ENCODE measurements at places on chromosomes 1 and 21.

GRCh38 chr1:236480758-236481436 is 42.9 kb upstream of the LGALS8 start:
- no peak for DNase-seq

DNA sequence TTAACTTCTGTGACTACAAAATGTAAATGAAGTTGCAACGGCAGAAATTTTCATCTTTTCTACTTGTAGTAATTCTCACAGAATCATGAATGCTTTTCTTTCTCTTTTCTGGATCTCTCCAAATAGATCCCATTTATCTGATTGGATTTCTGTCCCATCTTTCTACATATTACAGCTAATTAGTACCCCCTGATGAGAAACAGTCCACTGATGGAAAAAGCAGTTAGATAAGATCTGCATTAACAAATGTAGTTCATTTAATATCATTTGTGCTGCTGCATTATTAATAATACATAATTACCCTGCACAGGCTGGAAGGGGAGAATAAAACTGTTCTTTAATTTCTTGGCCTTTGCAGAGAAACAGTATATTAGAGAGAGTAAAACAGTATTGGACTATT is 289.3 kb downstream of the TTLL7 start:
- DNase-seq: no peak

GRCh38 chr1:93081716-93082115 is 2.6 kb downstream of the MTF2 start:
- no peak for DNase-seq

DNA sequence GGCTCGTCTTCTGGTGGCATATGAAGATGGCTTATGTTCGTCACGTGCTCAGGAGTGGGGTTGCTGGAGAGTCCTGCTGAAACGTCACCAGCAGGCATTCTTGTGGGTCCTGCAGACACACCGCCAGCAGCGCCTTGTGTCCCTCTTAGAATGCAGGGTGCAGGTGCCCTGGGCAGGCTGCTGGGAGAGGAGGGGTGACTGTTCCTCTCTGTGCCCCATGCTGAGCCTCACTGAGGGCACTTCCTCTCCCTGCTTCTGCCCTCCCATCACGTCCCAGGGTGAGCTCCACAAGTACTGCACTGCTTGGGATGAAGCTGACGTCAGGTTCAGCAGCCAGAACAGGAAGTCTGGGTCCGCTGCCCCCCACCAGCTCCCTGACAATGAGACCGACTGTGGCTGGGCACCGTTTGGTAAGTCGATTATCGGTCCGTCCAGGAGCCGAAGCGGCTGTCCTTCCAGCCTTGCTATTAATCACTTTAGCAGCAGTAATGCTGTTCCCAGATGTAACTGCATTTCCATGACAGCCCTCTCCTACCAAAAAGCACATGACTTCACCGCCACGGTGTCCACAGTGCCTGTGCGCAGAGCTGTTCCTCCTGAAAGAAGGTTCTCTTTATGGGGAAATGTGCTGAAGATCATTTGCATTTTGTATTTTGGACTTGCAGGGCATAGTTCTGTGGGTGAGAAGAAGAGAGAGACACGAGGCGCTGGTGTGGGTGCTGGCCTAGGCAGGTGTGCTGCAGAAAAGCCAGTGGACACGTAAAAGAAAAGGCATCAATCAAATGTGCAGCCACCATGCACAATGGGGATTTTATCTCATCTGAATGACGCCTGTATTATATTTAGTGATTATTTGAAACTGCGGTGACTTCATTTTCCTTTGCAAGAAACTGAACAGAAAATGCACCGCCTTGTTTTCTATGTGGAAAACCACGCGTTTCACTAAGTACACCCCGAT is 21.0 kb downstream of the SLC37A1 start:
- no peak for DNase-seq

GRCh38 chr1:167713330-167714081 is 8.3 kb upstream of the MPZL1 start:
- no peak for DNase-seq

DNA sequence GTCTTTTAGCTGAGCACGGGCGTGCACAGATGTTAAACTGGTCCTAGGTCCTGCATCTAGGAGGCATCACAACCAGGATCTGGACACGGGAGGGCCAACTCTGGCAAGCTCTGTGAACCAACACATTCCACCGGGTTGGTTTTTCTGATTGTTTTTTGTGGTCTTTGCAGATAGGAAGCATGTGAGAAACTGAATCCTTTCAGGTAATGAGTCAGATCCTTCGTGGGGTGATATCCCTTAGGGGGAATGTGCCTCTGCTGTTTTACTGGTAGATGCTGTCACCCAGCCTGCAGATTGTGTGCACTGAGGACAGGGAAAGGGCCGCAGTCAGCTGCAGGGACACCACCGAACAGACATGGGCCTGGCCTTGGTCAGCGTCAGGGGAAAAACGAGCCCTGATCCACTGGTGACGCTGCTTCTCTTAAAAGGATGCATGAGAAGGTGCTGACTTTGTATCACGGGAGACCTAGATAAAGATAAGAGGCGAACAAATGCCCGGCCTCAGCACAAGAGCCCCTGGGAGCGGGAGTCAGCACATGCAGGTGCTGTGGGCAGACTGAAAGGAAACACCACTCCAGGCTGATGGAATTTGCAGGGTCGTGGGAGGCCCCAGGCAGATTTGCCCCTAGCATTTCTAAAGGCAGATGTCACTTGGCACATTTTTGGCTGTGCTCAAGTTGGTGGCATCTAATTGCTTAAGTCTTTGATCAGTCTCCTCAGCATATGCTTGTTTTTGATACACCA is 51.1 kb downstream of the DOP1B start:
- no peak for DNase-seq

GRCh38 chr1:109770331-109771095 is 6.8 kb upstream of the EPS8L3 start:
- no peak for DNase-seq

DNA sequence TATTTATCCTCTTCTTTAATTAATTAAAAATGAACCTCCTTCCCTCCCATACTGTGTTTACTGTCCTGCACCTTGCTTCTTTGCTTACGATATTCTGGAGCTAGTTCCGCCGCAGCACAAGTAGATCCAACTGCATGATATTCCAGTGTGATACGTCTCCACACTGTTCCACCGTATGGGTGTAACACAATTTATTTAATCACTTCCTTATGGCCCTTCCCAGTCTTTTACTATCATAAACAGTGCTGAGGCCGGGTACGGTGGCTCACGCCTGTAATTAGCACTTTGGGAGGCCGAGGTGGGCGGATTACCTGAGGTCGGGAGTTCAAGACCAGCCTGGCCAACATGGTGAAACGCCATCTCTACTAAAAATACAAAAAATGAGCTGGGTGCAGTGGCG is 25.7 kb downstream of the CNST start:
- no peak for DNase-seq

GRCh38 chr1:119132179-119132578 is 8.3 kb downstream of the WARS2 start:
- DNase-seq: no peak

DNA sequence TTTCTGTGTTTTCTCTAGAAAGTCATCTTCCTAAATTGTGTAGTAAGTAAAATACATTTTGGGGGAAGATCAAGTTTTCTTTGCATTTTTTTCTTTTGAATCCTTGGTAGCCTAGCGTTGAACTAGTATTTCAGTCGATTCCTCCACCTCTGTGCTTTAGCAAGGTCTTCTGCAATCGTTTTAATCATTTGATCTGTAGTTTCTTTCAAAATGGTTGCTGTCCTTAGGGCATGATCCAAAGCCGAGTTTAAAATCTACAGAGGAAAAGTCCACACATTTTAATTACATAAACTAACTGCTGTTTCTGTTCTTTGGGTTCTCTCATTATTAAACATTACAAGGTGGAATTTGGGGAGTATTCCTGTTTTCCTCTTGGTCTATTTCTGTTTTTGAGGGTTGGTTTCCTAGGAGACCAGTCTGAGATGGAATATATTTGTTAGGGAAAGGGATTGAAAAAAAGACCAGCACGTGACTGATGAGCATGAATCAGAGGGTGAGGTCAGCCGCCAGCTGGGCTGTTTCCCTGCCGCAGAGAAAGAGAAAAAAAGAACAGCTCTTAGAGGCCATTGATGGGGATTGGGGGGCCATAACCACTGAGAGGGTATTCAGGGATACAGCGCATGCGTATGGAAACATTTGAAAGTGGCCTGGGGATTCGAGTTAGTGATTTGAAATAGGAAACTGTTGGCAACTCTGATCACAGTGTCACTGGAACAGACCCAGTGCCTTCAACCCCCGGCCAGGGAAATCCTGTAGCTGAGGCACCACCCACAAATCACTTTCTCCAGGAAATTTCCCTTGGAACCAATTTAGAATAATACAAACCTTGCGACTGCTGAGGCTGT is 40.6 kb downstream of the AKNAD1 start:
- DNase-seq: peak; percentile 82

GRCh38 chr1:30047576-30047975 is 675.8 kb downstream of the MATN1 start:
- no peak for DNase-seq

GRCh38 chr1:109467301-109467777 is 993 bp downstream of the SYPL2 start:
- DNase-seq: no peak

DNA sequence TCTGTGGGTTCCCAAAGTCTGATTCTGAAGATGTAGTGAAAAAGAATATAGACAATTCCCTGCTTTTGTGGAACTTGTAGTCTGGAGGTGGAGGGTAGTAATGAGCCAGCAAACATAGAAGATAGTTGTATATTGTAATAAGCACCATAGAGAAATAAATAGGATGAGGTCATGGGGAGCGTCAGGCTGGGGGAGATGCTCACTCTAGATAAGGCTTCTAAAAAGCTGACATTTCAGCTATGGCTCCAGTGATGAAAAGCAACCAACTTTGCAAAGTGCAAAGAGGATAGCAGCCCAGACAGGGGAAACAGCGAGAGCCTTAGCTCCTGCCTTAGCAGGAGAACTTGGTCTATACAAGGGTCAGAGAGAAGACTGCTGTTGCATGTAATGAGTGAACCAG is 98.0 kb upstream of the RALGPS2 start:
- no peak for DNase-seq

DNA sequence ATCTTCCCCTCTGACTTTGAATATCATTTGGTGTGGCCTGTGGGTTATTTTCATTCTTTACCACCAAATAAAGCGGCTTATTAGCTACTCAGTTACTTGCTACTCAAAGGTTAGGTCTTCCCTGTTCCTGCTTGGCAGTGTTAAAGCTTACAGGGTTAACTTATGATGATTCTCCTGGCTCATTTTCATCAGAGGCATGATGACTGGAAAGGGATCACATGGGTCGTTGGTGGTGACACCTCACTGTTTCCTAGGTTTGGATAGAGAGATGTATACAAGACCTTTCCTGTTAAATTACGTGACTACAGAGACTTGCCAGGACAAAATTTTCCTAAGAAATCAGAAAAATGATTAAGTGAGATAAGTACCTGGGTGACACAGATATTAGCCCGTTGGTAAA is 27.4 kb downstream of the MRPS6 start:
- DNase-seq: no peak

GRCh38 chr1:7993593-7994479 is 32.3 kb downstream of the ERRFI1 start:
- no peak for DNase-seq

DNA sequence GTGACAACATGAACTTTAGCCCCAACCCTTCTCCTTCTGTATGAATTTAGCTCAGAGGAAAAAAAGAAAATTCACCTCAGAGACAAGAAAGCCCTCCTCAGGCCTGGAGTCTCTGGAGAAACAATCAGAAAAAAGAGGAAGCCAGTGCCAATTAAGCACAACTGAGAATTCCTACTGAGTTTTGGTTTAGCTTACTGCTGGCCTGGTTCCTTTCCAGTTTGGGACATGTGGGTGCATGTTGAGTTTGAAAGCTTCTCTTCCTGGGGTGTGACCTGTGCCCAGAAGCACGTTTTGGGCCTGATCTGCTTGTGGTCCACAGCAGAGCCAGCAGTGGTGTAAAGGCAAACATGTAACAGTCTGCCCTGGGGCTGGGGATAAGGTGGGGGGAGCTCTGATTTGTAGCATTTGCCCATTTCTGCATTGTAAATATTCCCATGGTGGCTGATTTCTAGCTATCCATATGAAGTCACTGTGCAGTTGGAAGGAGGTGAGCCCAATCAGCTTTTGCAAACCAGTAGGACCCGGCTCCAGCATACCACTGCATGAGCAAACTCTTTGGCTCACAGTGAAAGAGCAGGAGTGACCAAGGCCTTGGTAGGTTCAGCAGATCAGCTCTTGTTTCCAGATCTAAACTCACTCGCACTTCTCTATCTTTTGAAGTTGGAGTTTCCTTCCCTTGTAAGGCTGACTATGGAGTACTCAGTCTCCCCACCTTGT is 4.7 kb upstream of the THEM5 start:
- DNase-seq: no peak

DNA sequence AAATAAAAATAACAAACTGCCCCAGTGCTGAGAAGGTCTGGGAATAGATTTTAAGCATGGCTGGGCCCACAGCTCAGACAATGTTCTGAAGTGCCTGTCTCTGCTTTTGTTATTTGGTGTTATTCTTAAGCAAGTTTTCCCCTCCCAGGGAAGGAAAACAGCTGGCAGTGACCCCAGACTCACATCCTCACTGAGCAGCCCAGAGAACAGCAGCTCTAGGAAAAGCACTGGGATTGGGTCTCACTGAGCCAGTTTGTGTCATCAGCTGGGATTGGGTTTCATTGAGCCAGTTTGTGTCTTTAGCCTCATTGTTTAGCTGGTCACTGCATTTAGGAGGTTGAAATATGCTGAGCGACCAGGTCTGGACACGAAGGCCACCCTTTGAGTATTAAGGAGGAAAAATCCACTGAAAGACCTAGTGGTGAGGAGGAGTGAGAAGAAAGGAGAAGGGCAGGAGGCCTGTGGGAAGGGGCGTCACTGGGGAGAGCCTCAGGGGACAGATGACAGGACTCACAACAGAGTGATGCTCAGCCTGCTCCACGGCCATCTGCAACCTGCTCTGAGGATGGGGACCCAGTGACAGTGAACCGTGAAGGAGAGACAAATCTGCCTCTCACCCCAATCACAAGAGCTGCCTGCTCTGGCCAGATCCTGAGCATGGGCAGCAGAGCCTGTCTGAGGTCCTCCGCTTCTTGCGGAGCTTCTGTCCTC is 103.8 kb downstream of the TOMM20 start:
- no peak for DNase-seq

DNA sequence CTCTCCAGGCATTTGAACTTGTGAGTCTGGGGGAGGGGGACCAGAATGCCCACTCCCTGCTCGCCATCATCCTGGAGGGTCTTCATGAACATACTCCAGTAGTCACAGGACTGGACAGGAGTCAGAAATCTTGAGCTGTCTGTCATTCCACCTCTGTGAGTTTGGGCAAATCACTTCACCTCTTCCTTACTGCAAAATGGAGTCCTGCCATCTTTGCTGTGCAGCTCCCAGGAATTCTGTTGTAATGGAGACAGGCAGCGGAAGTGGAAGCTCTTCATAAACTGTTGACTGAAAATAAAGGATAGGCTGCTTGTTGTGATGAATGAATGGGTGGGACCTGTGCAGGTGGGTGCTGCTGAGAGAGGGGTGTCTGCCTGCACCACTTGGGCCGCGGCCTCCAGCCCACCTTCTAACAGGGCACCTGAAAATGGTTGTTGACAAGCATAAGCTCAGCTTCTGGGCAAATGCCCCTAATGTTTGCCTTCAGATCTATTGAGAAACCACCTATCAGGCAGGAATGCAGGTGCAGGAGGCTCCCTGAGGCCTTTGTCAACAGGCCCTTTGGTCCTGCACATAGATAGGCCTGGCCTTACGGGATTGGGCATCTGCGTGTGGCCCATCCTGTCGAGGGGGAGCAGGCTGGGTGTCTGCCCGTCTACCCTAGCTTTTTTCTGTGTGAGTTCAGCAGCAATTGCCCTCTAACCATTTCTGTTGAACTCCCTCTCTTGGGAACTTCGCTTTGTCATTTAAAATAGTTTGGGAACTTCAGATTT is 321.0 kb downstream of the RPS6KC1 start:
- peak; percentile 59 for DNase-seq

- DNase-seq: no peak
Observed at GRCh38 chr1:200252531-200252930, 157.3 kb downstream of the ZNF281 start.

- no peak for DNase-seq
Observed at GRCh38 chr1:62654744-62655143, 33.4 kb downstream of the DOCK7 start.

Measured in NCI-H774 (cell line).